Stimulated activated CD4-positive, alpha-beta T cell treated with anti-CD3 and anti-CD28 coated beads, Interleukin-4, amount 100 ng/mL, for 48 hours (primary cell): ENCODE measurements at places on chromosomes 5 and 9.

GRCh38 chr5:147062427-147062826 lies 172.4 kb upstream of the STK32A start:
- no peak for DNase-seq

DNA sequence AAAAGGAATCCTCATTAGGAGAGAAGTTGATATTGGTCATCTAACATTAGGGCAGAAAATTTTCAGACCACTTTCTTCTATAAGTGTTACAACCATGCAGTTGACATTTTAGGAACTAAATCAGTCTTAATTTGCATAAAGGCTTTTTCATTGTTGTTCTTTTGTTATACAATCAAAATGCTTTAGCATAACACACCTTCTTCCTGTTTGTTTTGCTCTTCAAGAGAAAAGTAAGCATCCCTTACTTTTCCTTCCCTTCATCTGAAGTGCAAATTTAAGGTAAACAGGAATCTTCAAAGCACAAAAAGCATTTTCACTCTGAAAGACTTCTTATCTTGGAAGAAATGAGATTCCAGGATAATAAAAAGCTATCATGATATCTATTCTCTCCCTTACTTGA lies 273.6 kb downstream of the PTPRD start:
- DNase-seq = no peak

GRCh38 chr9:13688990-13689600 lies 409.6 kb upstream of the MPDZ start:
- DNase-seq = no peak

DNA sequence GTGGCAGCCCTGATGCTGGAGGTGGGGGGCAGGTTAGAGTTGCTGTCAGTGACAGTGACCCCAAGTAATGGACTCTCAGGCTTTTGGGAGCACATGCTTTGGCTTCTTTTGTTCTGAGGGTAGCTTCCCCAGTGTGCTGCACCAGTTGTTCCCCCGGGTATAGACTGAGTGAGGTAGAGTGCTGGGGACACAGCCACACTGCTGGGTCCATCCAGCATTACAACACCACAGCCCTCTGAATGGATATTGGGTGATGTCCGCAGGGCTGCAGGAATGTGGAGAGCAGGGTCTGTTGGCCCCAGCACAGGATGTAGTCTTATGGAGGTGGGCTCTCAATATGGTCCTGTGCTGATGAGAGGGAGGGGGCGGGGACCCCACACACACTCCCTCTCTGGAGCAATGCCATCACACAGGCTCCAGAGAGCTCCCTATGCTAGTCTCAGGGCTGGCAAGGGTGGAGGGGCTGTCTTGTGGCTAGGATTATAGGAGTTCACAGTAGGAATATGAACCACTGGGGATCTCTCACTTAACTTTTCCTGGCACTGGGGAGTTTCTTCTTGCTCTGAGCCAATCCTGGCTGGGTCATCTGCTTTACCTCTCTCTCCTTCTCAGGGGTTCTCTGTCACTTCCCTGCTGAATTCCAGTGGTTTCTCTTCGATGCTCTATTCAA lies 20.7 kb downstream of the OSMR start:
- DNase-seq = no peak

GRCh38 chr5:91245074-91245452 lies 138.1 kb downstream of the ARRDC3 start:
- no peak for DNase-seq

DNA sequence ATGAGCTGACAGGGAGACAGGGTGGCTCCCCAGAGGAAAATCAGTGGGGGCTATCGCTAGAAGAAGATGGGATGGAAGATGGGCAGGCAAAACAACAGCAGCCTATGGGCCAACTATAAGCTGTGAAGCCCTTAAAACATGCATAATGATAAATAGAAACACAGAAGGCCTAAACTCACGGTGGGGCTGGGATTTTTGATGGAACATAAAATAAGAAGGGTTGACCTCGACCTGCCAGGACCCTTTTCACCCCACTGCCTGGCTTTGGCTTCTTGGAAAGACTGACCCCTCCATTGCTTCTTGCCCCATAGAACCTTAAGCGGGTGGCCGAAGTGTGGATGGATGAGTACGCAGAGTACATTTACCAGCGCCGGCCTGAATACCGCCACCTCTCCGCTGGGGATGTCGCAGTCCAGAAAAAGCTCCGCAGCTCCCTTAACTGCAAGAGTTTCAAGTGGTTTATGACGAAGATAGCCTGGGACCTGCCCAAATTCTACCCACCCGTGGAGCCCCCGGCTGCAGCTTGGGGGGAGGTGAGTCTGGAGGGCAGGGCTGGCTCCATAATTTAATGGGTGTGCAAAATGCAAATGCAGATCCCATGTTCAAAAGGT lies 36.5 kb upstream of the SAP30L start:
- no peak for DNase-seq

DNA sequence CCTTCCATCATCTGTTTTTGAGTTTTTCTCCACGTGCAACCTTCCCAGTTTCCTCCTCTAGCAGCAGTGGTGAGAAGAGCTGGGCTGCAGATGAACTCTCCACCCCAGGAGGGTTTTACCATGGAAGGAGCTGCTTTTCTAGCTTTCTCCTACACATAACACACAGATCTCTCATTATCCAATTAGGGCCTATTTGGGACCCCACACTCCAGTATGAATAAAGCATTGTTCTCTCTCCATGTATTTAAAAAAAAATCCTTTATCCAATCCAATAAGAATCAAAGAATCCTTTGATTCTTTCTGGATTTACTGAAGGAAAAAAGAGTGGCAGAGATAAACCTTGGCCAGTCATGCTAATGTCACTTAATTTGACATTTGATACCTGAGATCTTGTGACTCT lies 31.6 kb upstream of the NAA35 start:
- DNase-seq = no peak

DNA sequence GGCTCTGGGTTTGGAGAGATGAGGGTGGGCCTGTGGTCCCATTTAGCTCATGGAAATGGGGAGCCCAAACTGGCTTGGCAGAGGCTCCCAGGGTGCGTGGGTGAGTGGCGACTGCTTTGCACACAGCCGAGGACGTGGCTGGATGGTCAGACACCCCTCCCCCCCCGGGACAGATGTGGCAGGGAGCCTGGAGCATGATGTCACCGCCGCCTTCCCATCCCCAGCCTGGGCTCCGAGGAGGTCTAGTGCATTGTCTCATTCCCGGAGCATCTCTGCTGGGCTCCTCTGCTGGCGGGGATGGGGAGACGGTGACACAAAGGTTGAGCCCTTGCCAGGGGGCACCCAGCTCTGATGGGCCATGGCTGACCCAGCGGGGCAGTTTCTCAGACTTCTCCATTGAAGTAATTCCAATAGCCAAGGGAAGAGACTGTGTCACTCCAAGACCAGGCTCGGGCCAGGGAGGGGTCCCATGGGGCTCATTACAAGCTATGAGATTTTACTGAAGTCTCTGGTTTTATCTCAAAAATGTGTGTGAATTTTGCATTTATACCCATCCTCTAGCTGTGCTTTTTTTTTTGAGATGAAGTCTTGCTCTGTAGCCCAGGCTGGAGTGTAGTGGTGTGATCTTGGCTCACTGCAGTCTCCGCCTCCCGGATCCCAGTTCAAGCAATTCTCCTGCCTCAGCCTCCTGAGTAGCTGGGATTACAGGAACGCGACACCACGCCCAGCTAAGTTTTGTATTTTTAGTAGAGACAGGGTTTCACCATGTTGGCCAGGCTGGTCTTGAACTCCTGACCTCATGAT lies 36.1 kb downstream of the HMCN2 start:
- DNase-seq = no peak

DNA sequence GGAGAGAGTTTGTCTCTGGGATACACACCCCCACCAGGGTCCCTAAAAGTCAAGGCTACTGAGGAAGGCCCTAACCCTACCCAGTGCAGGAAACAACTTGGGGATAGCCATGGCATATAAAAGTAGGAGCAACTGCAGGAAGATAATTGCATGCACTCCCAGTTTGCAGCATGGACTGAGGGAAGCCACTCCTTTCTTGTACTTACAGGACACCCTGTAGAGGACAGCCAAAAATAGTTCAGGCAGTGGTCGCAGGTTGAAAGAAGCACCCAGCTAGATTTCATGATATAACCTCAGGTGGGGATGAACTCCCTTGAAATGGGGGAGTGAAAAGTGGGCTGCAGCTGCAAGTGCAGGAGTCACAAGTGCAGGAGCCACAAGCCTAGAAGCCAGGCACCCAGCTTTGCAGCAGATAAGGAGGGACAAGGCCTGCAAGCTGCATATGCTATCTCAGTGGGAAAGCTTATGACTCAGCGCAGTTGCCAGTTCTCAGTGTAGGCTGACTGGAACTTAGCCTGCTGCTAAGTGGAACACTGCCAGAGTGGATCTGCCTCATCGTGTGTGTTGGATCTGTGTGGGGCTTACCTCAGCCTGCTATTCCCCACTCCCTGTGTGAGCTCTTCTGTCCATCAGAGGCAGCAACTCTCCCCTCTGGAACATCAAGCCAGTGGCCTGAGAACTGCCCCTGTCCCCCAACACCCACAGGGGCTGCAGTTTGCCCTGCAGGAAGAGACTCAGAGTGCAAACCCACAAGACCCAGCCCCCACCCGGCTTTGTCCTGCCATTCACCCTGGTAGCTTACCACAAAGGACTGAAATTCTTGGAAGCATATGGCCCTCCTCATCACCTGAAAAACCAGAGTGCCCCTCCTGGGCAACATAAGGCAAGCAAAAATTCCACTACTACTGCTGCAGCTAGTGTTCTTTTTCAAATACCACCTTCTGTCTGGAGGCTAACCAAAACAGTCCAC lies 42.7 kb downstream of the CYLC2 start:
- DNase-seq = no peak

- DNase-seq = peak; percentile 18
These were observed 69.2 kb upstream of the S1PR3 start for GRCh38 chr9:88922091-88922490.

DNA sequence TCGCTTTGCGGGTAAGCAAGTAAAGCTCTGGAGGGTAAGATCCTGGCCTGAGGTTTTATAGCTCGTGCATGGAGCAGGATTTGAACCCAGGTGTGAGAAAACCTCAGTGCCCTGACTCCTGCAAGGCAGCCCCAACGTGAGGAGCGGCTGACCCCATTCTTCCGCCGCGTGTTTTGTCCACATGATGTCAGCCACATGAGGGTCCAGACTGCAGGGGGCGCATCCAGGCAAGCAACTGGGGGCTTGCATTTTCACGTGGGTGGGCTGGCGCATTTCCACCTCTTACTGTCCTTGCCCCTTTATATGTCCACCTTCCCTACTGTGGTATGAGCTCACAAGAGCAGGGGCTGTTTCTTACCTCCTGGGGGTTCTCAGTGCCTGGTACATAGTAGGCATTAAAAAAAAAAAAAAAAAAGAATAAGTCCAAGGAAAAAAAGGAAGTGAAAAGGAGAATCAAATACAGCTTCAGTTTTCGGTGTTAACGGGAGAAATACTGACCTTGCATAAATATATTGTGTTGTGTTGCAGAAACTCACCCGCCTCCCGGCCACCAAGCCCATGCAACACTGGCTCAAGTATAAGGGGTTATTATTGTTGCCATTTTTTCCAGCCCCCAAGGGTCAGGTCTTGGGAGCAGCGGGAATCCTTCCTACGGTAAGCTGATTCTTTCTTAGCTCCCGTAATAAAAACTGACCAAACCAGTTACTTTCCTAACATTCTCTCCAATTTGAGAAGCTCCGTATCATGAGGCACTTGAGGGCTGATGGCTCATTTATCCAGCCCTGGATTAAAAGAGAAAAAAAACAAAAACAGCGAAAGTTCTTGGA lies 15.0 kb downstream of the TLX3 start:
- DNase-seq = no peak
